ENCODE measurements at places on chromosomes 4 and X. TPM values are rescaled to one million over a fixed set of nuclear protein-coding genes. Genes with fewer than 3 reads are reported as not detected.

GRCh38 chr4:174490451-174490961 is 31.8 kb downstream of the HPGD start:
- DNase-seq = no peak

GRCh38 chr4:162364651-162365050 is 200.9 kb upstream of the FSTL5 start:
- no peak for DNase-seq

Gene GABRG1
- total RNA-seq = not detected

GRCh38 chrX:19063030-19063429 is 59.2 kb downstream of the ADGRG2 start:
- DNase-seq = no peak

DNA sequence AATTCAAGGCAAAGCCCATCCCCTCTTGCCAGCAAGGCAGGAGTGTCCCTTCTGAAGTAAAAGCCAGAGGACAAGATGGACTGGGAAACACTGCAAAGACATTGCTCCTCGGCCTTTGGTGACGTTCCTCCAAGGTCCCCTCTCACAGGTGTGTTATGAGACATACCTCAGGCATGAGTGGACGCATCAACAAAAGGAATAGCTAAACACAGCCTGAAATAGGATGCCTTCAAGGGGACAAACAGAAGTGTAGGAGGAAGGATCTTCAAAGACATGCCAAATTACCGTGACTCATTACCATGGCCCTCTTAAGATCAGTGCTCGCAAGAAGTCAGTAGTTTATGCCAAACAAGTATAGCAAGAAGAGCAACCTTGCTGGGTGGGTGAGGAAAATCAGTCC is 6.0 kb upstream of the IDS start:
- no peak for DNase-seq

- no peak for DNase-seq
Measured at GRCh38 chr4:80967346-80967745, 63.2 kb upstream of the BMP3 start.

GRCh38 chr4:142801966-142802365 is 44.1 kb downstream of the INPP4B start:
- DNase-seq = no peak

DNA sequence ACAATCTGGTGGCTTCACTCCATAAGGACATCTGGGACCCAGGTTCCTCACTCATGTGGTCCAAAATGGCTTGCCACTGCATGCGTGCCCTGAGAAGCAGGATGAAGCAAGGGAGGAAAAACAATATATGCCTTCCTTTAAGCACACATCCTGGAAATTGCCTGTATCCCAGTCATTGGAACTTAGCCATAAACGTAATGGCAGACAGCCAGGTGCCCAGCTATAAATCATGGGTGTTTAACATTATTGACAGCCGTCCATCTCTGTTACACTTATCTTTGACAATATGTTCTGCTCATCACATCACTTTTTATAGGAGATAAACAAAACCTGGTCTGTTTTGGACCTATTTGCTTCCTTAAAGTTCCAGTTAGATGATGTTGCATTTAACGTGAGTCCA is 181.0 kb downstream of the AASDH start:
- no peak for DNase-seq

- no peak for DNase-seq
Measured at GRCh38 chrX:64338296-64338695, 57.0 kb downstream of the MTMR8 start.

GRCh38 chrX:119189115-119189514 is 47.0 kb upstream of the PGRMC1 start:
- no peak for DNase-seq

GRCh38 chrX:110173192-110174175 is 144.4 kb downstream of the AMMECR1 start:
- no peak for DNase-seq

DNA sequence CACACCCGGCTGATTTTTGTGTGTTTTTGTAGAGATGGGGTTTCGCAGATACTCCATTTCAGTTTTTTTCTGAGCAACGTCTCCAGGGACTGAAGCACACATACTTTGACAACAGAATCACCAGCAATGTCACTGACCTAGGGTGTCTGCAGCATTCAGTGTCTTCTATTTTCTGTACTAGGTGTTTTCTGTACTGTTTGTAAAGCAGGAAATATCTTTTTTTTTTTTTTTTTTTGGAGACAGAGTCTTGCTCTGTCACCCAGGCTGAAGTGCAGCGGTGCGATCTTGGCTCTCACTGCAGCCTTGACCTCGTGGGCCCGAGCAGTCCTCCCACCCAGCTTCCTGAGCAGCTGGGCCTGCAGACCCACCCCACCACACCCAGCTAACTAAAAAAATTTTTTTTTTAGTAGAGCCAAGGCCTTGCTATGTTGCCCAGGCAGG is 8.9 kb downstream of the ADD1 start:
- no peak for DNase-seq

- no peak for DNase-seq
Measured at GRCh38 chrX:123881330-123881729, 21.5 kb downstream of the XIAP start.
